ENCODE measurements at places on chromosomes 2 and 18. TPM values are rescaled to one million over a fixed set of nuclear protein-coding genes. Genes with fewer than 3 reads are reported as not detected.

The TMEM169 gene
- total RNA-seq: 2.3 TPM

DNA sequence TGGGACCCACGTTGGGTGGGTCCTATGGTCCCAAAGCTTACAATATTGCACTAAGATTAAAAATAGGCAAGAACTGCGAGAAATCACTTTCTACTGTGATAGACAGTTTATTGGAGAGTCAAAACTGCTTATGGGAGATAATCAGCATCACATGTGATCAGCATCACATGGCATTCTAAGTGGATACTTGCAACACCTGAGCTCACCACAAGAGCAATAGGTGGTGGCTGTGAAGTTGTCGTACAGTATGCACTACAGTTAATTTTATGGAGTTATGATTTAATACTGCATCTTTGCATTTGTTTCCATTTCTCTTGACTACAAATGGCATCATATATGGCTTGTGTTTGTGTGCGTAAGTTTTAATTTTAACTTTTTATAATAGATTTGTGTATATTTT is 11.6 kb downstream of the PNO1 start:
- peaks cover 18% of the 10 kb centered on the region for H3K36me3 ChIP-seq
- no peak overlapping the region for H3K27ac ChIP-seq
- H3K4me1 ChIP-seq: no peaks in the 10 kb centered on the region
- H3K4me3 ChIP-seq: no peak overlapping the region

- no peak overlapping the region for H3K4me3 ChIP-seq
- DNase-seq: no peak
- no peaks in the 10 kb centered on the region for H3K27me3 ChIP-seq
- peaks cover 7% of the 10 kb centered on the region for H3K4me1 ChIP-seq
- no peak overlapping the region for H3K27ac ChIP-seq
Measured at GRCh38 chr2:191178806-191179514, 28.2 kb upstream of the STAT4 start.

DNA sequence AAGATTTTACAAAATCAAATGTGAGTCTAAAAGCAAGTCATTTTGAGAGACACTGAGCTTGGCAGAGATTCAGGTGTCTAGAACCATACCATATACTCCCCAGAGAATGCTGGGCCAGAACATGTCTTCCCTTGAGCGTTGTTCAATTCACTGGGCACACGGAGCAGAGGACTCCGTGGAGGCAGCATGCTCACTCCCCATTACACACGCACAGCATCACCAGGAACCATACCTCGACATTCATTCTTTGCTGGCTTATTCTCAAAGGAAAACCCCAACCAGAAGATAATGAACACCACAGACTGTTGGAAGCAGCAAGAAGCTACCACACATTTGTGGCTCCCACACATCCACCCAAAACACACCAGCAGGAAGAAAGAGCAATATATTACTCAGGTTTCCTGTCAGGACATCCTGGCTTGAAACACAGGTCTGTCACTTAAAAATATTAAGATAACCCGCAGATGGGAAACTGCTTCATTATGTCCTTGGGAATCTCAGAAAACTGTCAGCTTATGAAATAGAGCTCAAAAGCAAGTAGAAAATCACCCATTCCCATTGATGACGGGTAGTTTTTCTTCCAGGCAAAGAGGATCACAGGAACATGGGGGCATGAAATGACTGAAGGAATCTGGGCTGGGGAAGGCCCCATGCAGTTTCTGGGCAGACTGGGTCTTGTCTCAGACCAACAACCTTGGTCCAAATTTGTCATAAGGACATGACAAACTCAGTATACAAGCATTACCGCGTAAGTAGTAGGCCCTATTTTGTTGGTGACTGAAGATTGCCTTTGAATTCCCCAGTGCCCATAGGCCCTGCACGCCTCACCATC is 46.4 kb downstream of the PCBP1 start:
- DNase-seq: no peak
- H3K4me3 ChIP-seq: peak overlapping the region; percentile 80
- peaks cover 55% of the 10 kb centered on the region for H3K4me1 ChIP-seq
- H3K27ac ChIP-seq: peak overlapping the region; percentile 99

GRCh38 chr2:223997938-223998337 is 40.7 kb downstream of the MRPL44 start:
- H3K4me3 ChIP-seq: no peak overlapping the region
- no peak for DNase-seq
- peaks cover 18% of the 10 kb centered on the region for H3K36me3 ChIP-seq
